ENCODE measurements at places on chromosomes 13 and 19.

- no peak for DNase-seq
Measured at GRCh38 chr13:33524086-33524485, 238.5 kb upstream of the STARD13 start.

DNA sequence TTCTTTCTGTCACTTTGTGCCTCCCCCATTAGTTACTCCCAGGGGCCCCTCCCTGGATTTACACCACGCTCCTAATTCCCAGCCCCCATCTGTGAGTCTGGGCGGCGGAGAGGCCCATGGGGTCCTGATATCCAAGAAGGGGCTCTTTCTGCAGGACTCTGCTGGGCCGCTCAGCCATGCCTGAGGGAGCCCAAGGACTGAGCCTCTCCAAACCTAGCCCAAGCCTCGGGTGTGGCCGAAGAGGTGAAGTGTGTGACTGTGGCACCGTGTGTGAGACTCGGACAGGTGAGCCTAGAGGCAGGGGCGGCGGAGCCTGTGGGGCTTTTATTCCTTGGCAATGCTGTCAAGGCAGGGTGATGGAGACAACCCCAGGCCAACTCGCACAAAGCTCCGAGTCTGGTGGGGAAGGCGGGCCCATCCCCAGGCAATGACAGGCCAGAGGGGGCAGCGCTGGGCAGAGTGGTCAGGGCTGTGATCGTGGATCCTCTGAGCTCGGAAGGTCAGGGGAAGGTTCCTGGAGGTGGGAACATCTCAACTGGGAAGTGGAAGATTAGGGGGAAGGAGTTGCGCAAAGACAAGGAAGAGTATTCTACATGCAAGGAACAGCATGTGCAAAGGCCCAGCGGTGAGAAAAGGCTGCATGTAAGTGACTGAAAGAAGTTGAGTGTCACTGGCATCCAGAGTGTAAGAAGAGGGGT is 1.6 kb downstream of the PLEKHG2 start:
- DNase-seq = peak; percentile 55

DNA sequence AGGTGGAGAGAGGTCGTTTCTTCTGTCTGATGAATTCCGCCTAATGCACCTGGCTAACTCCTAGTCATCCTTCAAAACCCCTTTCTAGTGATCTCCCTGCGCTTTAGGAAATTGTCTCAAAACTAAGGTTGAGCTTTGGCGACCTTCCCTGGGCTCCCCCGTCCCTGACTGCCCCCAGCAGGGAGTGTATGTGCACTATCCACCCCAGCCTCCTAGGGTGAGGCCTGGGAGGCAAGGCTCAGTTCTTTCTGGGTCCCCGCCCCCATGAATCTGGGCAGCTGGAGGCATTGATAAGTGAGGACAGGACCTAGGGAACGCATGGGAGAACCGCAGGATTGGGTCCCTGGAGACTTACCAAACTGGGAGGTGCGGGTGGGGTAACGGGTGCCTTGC is 378 bp downstream of the TLE6 start:
- DNase-seq = no peak

DNA sequence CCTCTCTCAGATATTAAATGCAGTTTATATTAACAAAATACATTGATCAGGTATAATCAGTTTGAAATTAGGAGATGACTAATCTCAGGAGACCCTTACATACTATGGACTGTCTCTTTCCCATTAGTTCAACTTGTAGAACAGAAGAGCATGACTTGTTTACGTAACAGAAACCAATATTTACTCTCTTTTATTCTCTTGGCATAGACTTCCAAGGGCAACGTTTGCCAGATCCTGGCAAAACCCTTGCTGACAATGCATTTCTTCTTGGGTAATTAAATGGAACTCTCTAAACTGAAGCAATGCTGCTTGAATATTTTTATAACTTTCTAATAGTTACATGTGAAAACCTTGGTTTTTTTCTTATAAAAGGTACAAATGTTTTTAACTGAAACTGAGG is 68.3 kb upstream of the MYO16 start:
- no peak for DNase-seq

DNA sequence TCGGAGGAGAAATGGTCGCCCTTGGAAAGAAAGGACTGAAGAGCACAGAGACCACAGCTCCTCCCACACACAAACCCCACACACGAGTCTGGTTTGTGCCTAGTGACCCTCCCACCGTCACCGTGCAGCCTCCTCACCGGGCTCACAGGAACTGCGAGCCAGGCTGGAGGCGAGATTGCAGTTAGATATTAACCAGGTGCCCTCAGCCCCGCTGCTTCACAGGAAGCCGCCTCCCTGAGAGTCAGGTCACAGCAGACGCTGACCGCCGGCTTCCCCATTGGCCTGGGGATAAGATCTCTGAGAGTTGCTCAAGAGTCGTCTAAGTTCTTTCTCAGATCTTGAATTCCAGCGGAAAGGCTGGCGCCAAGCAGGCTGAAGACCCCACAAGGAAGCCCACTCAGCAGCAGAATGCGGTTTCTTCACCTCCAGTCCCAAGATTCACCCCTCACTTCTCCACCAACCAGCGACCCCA is 870 bp downstream of the ZNF44 start:
- DNase-seq = peak; percentile 91

- peak; percentile 14 for DNase-seq
Measured at GRCh38 chr13:80604098-80604497, 263.2 kb upstream of the SPRY2 start.

DNA sequence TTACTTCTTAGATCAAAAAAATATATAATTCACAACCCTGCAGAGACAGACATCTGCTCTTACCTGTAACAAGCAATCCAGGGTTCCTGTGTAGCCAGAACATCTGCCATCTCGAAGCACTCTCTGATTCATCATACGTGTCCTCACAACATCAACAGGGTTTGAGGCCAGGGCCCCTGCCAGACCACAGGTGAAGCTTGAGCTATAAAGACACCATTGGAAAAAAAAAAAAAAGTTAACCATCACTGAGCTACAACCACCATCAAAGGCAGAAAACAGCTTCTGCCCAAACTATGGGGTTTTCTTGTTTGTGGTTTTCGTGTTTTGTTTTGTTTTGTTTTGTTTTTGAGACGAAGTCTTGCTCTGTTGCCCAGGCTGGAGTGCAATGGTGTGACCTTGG is 19.3 kb downstream of the SLC25A30 start:
- no peak for DNase-seq

DNA sequence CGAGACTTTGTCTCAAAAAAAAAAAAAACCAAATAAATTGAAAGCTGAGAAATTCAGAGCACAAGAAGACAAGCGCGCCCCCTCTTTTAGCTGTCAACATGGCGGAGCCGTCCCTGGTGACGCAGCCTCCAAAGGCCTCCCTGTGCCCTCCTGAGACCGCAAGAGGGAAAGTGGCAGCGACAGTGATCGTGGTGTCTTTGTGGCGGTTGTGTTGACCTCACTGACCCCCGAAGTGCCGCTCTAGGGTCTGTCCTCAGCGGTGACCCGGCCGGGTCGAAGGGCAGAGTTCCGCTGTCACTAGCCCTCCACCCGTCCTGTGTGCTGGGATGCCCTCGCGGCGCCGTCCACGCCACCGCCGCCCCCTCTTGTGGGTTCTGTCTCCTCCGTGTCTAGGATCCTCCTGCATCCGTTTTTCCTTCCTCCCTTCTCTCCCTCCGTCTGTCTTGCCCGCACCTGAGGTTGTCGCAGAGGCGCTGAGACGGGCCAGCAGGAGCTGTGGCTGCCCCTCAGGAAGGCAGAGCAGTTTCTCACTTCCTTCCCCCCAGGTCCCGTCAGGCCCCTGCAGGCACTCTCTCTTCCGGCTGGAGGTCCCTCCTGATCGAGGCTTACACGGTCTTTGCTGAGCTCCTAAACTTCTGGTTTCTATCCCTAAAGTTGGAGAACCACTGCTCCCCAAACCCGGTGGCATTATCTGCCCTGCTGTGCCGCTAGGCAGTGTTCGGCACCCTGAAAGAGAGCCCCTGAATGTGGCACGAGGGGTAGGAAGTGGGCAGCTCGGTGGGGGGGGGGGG is 7.2 kb downstream of the UHRF1 start:
- DNase-seq = no peak

Data from stomach (tissue), 19 donors.